ENCODE measurements at places on chromosomes 16 and 17.
A peak's percentile ranks its signal among the peaks of the same experiment; 100 is the strongest.

DNA sequence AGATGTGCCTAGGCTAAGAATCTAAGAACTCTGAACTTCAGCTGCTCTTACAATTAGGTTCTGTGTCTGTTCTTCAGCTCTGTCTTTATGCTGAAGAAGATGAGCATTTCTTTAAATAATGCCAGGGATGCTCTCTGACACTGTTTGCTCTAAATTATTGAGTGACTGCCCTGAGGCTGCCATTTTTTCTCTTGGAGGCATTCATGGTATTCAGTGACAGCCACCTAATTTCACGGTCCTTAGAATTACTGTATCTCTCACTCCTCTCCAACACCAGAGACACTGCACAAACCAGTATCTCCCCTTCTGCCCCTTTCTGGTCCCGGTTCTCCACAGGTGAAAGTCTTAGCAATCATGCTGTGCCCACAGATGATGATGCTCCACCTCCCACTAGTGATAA, 123.6 kb upstream of the MPHOSPH6 start:
- DNase-seq: no peak

DNA sequence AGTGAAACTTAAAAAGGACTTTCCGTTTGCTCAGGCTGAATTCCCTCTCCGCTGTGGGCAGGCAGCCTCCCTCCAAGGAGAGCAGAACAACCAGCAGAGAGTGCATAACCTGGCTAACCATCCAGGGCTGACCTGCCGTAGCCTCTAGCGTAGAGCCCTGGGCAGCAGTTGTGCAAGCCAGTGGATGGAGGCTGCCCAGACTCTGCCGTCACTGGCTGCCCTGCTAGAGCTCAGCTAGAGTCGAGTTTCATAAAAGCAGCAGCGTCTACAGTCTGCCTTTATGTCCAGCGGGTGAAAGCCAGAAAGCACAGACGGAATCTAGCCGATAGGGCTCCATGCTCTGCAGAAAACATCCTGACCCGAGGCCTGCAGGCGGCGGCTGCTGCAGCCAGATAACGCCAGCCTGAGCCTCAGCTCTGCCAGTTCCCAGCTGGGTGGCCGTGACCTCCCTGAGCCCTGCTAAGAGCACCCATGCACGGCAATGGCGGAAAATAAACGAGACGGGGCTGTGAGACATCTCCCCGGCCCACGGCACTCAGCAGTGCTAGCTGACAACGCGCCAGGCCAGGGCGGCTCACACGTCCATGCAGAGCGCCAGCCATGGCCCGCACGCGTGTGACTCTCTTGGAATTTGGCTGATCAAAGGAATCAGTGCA, 231.3 kb downstream of the ENGASE start:
- DNase-seq: peak; percentile 89

DNA sequence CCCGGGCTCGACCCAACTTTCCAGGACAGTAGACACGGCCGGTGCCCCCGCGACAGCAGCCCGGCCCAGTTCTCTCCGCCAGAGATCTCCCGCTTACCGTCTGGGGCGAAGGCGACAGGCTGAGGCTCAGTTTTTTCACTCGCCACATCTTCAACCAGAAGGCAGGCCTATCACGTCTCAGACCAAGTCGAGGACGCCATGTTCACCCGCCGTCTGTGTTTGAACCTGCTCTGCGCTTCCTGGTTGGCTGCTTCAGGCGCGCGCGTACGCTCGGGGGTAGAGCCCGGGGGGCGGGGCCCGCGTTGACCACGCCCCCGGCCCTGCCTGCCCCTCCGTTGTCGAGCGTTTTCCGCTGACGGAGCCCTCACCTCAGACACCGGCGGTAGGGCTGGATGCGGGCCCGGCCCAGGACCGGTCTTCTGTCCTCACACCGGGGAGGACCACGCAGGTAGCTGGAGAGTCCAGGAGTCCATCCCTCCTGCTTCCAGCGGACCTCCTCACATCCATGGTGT, at the start of gene SPAG5:
Gene SPAG5 (minus strand): TSS at position 227 of the 512 bp plus-strand sequence. CDS start 79 bp downstream, at position 148.
- peak; percentile 97 for DNase-seq

GRCh38 chr16:79417601-79418008, 182.9 kb downstream of the MAF start:
- DNase-seq: no peak

DNA sequence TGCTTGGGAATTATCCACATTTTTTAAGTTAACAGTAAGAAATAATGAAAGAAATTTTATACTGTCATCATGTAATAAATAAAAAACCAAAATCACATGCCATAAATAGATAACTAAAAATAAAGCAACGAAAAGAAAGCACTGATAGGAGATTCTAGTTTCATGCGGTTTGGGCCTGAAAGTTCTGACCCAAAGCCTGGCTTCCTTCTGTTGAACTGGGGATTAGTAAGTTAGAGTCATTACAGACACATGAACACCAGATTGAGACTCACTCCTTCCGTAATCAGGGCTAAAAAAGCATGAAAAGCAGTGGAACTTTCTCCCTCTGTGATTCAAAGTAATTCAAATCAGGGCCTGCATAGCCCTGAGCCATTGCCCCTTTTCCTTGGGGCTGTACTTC, 13.2 kb upstream of the SLC6A2 start:
- DNase-seq: no peak

Data from aorta (tissue), 5 donors.